CD4-positive, alpha-beta T cell treated with Interleukin-4 for 4 hours (primary cell): ENCODE measurements at places on chromosomes 3 and 15.
A peak's percentile ranks its signal among the peaks of the same experiment; 100 is the strongest.

DNA sequence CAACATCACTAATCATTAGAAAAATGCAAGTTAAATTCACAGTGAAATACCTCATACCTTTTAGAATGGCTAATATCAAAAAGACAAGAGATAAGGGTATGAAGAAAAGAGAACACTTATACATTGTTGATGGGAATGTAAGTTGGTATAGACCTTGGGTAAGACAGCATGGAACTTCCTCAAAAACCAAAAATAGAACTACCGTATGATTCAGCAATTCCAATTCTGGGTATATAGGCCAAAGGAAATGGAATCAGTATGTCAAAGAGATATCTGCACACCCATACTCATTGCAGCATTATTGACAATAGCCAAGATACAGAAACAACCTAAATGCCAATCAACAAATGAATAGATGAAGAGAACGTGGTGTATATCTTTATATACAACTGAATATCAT is 166.8 kb upstream of the LRRN1 start:
- DNase-seq: no peak

DNA sequence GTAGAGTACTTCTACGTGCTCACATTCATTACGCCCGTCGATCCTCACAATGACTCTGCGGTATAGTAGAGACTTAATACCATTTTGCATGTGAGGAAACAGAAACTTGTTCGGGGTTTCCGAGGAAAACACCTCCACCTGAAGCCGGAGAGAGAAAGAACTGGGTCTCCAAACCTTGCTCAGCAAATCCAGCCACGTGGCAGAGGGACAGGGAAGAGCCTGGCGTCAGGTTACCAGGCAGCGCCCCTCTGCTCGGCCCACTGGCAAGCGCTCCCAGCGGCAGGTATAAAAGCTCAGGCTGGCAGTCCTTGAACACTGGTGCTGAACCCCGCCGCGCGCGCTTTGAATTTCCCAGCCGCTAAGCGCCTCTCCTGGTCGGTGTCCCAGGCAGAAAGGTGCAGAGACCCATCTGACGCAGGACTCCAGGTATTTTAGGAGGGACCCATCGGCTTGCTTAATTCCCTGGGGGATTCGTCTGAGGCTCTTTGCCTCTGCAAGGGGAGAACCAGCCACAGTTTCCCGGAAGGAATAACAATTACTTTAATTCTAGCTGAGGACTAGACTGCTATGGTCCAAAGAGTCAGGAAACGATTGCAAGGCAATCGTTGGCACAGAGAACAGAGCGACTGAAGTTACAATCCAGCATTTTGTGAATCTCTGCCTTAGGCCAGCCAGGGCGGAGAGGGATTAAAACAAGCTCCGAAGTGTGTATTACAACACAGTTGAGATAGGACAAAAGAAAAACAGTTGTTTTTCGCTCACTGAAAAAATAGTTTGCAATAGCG is at the start of gene C2CD4A:
TSS of gene C2CD4A (plus strand) at position 315 of the 785 bp plus-strand sequence. CDS start 637 bp downstream, outside the sequence.
- peak; percentile 45 for DNase-seq

GRCh38 chr3:14388201-14388600 is 14.2 kb upstream of the SLC6A6 start:
- DNase-seq: no peak

DNA sequence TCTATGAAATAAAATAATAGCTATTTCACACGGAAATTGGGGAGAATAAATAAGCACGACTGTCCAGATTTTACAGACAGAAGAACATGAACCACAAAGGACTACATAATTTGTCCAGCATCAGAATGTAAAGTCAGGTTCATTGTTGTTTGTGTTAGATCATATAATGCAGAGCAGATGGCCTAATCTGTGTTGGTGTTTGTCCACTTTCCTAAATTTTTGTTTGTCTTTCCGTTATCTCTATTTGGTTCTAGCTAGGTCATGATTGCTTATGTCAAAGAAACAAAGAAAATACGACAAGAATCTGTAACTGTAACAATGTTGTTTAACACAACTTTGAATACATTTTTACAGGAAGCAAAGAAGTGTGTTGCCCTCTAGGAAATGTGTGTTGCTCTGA is 75.6 kb upstream of the ANKRD28 start:
- no peak for DNase-seq

DNA sequence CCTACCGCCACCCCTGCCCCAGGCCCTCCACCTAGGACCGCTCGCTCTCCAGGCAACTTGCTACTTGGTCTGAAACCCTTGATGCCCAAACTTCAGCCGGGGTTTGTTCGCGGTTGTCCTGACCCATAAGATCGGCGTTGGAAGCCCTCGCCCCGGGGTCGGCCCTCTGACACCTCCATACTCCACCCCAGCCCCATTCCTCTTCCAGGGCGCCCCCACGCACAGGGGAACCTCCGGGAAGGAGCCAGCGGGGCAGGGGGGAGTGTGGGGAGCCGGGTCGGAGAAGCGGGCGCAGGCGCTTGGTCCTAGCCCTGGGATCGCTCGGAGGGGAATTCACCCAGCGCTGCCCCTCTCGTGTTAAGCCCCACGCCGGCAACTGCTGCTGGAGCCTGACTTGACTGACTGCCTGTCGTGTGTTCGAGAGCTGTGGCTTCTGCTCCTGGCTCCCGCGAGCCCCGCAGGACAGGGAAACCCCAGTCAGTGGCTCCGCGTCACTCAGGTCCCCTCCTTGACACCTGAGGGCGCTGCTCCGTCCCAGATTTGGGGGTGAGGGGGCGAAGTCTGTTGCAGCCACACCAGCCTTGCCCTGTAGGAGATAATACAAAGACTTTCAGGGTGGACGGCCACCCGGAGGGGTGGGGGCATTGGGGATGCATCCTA is 675 bp downstream of the RYR3 start:
- DNase-seq: no peak

DNA sequence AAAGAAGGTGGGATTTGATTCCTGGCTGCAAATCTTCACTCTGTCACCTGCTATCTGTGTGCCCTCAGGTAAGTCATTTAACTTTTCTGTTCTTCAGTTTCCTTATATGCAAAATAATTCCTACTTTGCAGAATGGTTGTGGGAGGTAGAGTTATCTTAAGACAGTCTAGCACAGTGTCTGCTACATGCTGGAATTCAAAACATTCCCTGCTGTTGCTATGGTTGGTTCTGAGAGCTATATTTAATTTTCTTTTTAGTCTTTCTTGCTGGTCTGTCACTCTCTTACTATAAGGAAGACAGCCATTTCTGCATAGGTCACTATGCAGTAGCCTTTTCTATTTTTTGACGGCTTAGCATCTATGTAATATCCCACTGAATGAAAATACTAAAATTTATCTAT is 4.0 kb upstream of the ADPGK start:
- DNase-seq: no peak

GRCh38 chr15:61831505-61831921 is 228.7 kb downstream of the VPS13C start:
- no peak for DNase-seq
